ENCODE measurements at places on chromosomes 5 and 9.
A peak's percentile ranks its signal among the peaks of the same experiment; 100 is the strongest.

- no peak for DNase-seq
These were observed 18.4 kb downstream of the BASP1 start for GRCh38 chr5:17235731-17236330.

DNA sequence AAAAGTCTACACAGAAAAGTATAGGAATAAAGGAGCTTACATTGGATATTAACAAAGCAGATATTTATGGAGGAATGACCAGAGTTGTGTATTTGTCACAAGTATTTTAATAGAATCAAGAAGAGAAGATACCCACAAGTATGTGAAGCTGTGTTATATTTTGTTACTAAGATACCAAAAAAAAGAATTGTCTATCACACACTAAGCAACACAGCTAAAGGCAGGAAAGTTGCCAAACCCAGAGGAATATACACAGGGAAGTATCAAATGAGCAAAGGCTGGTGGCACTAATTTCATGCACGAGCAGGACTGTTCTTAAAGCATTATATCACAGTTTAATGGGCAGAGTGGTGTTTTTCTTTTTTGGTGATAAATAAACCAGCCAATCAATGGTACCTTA, 30.9 kb upstream of the RAI14 start:
- DNase-seq, result no peak

DNA sequence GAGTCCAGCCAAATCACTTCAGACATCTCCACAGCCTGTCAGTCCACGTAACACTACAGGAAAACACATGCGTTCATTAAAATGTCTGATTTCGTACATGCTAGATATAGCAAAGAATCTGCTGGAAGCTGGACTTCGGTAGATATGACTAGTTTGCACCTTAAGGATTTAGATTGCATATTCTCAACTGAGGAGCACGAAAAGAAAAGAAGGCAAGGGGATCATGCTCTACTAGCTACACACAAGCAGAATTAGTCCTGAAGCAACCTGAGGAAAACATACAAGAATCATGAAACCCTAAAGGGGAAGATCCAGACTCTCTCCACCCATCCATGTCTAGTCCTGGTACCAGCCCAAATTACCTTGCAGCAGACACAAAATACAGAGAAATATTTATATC, 36.1 kb upstream of the SSBP2 start:
- no peak for DNase-seq

- DNase-seq, result no peak
These were observed 108.3 kb downstream of the DRD1 start for GRCh38 chr5:175335691-175336090.

DNA sequence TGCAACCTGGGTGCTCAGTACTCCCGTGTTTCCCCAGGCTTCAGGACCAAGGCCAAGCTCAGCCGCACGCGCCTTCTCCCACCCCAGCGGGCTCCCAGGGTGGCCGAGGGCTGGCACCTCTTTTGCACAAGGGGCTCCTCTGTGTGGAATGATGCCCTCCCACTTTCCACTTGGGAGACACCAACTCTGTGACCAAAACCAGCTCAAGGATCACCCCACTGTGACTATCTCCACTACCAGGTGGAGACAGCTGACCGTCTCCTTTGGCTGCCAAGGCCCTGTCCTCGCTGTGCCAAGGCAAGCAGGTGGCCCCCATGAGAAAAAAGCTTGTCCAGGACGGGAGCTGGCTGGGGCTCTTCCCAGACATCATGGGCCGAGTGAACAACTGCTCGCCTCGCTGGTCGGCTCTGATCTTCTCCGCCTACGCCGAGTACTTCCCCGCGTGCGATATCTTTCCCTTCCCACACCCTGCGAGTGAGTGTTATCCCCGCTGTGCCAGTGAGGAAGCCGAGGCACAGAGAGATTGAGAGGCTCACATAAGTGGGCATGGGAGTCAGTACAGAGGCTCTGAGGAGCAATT, 132.8 kb downstream of the ZNF354C start:
- DNase-seq, result no peak

DNA sequence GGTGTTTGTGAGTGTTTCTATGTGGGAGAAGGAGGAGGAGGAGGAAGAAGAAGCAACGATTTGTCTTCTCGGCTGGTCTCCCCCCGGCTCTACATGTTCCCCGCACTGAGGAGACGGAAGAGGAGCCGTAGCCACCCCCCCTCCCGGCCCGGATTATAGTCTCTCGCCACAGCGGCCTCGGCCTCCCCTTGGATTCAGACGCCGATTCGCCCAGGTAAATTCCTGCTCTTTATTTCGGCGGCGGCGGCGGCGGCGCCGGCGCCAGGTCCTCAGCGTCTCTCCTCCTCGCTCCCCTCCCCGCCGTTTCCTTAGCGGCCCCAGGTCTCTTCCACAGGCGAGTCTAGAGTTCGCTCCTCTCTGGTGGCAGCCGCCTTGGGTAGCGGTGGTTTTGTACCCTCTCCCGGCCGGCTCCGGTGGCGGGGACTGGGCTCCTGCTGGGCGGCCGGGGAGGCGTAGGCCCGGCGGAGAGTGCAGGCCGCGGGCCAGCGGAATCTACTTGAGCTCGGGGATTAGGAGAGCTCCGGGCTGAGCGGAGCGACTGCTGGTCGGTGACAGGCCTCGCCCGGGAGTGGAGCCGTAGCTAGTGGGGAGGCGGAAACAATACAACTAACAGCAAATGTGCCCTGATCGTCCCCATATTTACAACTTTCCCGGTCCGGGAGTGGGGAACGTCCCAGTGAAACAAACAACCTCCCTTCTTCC, 547 bp downstream of the NIPBL start:
- peak; percentile 81 for DNase-seq

DNA sequence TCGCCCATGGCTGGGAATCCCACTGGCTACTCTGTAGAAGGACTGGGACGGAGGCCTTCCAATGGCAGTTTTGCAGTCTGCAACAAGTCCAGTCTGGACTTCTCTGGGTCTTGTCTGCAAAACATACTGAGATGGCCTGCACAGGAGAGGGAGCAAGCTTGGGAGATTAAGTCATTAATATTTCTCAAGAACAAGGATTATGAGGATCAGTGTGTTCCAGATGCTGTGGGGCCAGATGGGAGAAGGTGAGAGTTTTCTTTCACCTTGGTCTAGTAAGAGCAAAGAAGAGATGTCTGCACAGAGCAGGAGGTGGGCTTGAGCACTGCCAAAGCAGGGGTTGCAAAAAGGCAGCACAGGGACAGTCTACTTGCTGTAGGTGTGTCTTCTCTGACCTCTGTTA, at the start of gene PDE6A:
Gene PDE6A, minus strand, starts transcription at position 128 of the 400 bp plus-strand sequence. Its CDS starts 120 bp downstream, at position 8.
- no peak for DNase-seq

Measured in NCI-H510A treated with DMSO at 0.1 percent for 48 hours (cell line).